ENCODE measurements at places on chromosomes 16 and 17.

DNA sequence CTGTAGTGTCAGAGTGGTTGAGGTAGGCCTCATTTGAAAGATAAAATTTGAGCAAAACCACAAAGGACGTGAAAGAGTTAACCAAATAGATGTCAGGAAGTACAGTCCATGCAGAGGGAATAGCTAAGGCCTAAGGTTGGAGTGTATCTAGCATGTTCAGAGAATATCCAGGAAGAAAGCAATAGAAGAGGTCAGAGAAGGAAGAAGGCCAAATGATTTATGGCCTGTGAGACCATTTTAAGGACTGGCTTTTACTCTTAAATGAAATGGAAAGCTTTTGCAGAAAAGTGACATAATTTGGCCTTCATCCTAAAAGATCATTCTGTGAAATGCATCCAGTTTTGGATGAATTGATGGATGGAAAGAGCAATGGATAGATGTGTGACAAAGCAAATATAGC lies 116.5 kb downstream of the NLK start:
- DNase-seq: no peak

GRCh38 chr16:79899316-79899715 lies 298.8 kb upstream of the MAF start:
- no peak for DNase-seq

DNA sequence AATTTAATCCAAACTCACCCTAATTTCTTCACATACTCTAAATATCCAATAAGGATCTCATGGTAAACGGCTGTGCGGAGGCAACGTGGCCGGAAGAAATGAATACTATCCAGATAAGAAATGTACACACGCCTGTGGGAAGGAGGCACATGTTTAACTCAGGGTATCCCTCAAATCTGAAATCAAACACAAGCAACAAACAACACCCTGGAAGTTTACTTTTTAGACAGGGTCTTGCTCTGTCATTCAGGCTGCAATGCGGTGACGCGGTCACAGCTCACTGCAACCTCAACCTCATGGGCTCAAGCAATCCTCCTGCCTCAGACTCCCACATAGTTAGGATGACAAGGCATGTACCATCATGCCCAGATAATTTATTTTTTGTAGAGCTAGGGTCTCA lies 21.2 kb upstream of the TRAP1 start:
- DNase-seq: no peak

DNA sequence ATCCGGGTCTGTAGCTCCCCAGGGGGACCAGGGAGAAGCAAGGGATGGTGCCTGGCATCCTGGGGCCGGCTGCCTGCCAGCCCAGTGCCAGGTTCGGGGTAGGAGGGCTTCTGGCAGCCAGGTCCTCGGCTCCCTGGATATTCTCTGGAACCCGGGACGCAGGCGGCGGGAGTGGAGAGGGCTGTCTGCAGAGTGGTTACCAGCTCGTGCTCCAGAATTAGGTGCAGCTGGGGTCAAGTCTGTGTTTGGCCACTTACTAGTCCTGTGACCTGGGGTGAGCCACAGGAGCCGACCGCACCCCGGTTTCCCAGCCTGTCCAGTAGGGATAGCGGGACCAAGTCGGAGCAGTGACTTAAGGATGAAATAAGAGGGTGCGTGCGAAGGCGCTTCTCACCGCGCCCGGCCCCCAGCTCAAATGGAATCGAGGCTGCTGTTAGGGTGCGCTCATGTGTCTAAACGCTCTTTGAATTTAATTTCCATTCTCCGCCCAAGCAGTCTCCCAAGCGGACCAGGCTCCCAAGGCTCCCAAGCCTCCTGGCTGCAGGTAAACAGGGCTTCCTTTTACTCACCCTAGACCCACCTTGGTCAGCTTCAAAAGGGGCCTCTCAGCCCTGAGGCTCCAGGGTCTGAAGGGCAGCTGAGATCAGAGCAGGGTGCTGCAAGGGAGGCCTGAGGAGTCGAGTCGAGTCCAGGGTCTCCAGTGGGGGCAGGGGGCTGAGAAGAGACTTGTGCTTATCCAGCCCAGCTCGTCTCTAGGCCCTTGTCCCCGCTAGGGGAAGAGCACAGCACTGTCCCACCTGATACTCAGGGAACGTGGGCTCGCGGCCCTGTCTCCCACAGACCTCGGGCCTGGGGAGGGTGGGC lies 28.3 kb upstream of the ZNF469 start:
- no peak for DNase-seq

Data from CD4-positive, alpha-beta T cell (primary cell).